A375 (cell line): ENCODE measurements at places on chromosomes 7 and 10. TPM values are rescaled to one million over a fixed set of nuclear protein-coding genes. Genes with fewer than 3 reads are reported as not detected.

Gene AGMO
- 11.5 and 11.9 TPM in 2 replicates for total RNA-seq

Gene LEP
- not detected in 2 replicates for total RNA-seq

Gene ATG9B
- not detected in 2 replicates for total RNA-seq

Gene CLDN3
- total RNA-seq: not detected in 2 replicates

Gene SEMA3E
- 0.61 and 2.9 TPM in 2 replicates for total RNA-seq

Gene PRF1
- not detected in 2 replicates for total RNA-seq

Gene ECHDC3
- total RNA-seq: not detected in 2 replicates

Gene TSPAN15
- 0.98 and 1.2 TPM in 2 replicates for total RNA-seq

Gene OPN4
- not detected in 2 replicates for total RNA-seq

Gene SH2B2
- 4.2 and 9.8 TPM in 2 replicates for total RNA-seq

Gene ZNF518A
- 8.9 and 11.0 TPM in 2 replicates for total RNA-seq

Gene CD36
- total RNA-seq: not detected in 2 replicates

Gene PAX4
- total RNA-seq: not detected in 2 replicates

Gene ITGB8
- total RNA-seq: 44.3 and 50.9 TPM in 2 replicates

Gene MEOX2
- total RNA-seq: 45.1 and 52.5 TPM in 2 replicates

Gene CLCN1
- total RNA-seq: not detected in 2 replicates

Gene SLC18A2
- total RNA-seq: not detected in 2 replicates

Gene RGS10
- 14.1 and 20.5 TPM in 2 replicates for total RNA-seq

Gene ELN
- 0.04 TPM in 1 of 2 replicates, not detected in the other for total RNA-seq

Gene GHRHR
- total RNA-seq: not detected in 2 replicates

Gene AGAP4
- 8.1 and 11.7 TPM in 2 replicates for total RNA-seq

Gene BICC1
- 2.9 TPM in 2 replicates for total RNA-seq

Gene COL1A2
- 0.24 TPM in 1 of 2 replicates, not detected in the other for total RNA-seq

Gene TMEM26
- total RNA-seq: not detected in 2 replicates

Gene C7orf57
- total RNA-seq: 0.08 and 0.32 TPM in 2 replicates

Gene AOAH
- total RNA-seq: 0.45 TPM in 1 of 2 replicates, not detected in the other

Gene TLL2
- total RNA-seq: 0.32 and 0.79 TPM in 2 replicates

Gene GATA3
- total RNA-seq: 0.87 and 1.1 TPM in 2 replicates

Gene TRAPPC14
- total RNA-seq: 17.1 and 26.5 TPM in 2 replicates

Gene KIAA1217
- total RNA-seq: 18.7 and 31.8 TPM in 2 replicates

Gene AP3M1
- 12.5 and 14.9 TPM in 2 replicates for total RNA-seq

Gene CRHR2
- total RNA-seq: not detected in 2 replicates

Gene ZNF862
- 0.75 and 5.0 TPM in 2 replicates for total RNA-seq

Gene GPR26
- not detected in 2 replicates for total RNA-seq

Gene STAMBPL1
- 55.7 and 68.9 TPM in 2 replicates for total RNA-seq

Gene LIPJ
- not detected in 2 replicates for total RNA-seq

Gene DKK1
- total RNA-seq: 32.0 and 35.2 TPM in 2 replicates

Gene OR2A12
- not detected in 2 replicates for total RNA-seq

Gene CYP3A4
- not detected in 2 replicates for total RNA-seq

Gene NANOS1
- 6.4 and 9.7 TPM in 2 replicates for total RNA-seq

Gene DNAJB9
- total RNA-seq: 29.5 and 54.8 TPM in 2 replicates

Gene TBX20
- 2.2 and 2.9 TPM in 2 replicates for total RNA-seq

Gene SPDYE8
- not detected in 2 replicates for total RNA-seq

Gene RTKN2
- 1.5 and 1.9 TPM in 2 replicates for total RNA-seq

Gene RAB18
- 10.6 and 22.9 TPM in 2 replicates for total RNA-seq

Gene CYP2C19
- total RNA-seq: not detected in 2 replicates

Gene HOGA1
- 1.7 and 1.9 TPM in 2 replicates for total RNA-seq

Gene CPN1
- total RNA-seq: 8.6 and 11.1 TPM in 2 replicates

Gene MMP21
- 0.19 TPM in 1 of 2 replicates, not detected in the other for total RNA-seq

Gene SLC29A3
- total RNA-seq: 1.2 and 1.8 TPM in 2 replicates

Gene ATOH7
- total RNA-seq: 0.23 and 0.90 TPM in 2 replicates

Gene DNAJC12
- 6.4 and 9.7 TPM in 2 replicates for total RNA-seq

Gene TBATA
- not detected in 2 replicates for total RNA-seq

Gene ATP6V0A4
- total RNA-seq: 4.1 and 5.1 TPM in 2 replicates

Gene ZNF212
- total RNA-seq: 12.2 and 13.5 TPM in 2 replicates
